ENCODE measurements at places on chromosomes 12 and 14.
A peak's percentile ranks its signal among the peaks of the same experiment; 100 is the strongest.

GRCh38 chr14:21017528-21018245 lies 7.2 kb downstream of the NDRG2 start:
- no peak for DNase-seq

DNA sequence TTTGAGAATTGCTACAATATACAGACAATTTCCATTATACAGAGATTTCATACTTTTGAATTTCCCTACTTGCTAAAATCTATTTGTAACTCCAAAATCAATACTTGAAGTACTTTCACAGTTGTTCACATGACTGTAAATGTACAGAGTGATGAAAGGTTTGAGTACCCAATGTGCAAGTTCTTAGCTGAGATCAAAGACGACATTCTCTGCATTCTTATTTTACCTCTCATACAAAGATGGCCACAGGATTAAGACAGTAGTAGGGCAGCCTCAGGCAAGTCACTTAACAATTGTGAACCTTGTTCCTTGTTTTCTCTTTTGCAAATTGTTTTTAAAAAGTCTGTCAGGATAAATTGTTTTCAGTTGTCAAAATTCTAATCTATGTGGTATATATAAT lies 255.9 kb upstream of the KITLG start:
- DNase-seq = no peak

- DNase-seq = no peak
Measured at GRCh38 chr14:90781344-90781761, 34.9 kb downstream of the TTC7B start.

GRCh38 chr12:14408208-14408607 lies 42.7 kb downstream of the ATF7IP start:
- DNase-seq = no peak

GRCh38 chr12:69981881-69982475 lies 157.0 kb downstream of the MYRFL start:
- DNase-seq = no peak

- no peak for DNase-seq
Measured at GRCh38 chr14:45651890-45652289, 398.9 kb upstream of the MIS18BP1 start.

DNA sequence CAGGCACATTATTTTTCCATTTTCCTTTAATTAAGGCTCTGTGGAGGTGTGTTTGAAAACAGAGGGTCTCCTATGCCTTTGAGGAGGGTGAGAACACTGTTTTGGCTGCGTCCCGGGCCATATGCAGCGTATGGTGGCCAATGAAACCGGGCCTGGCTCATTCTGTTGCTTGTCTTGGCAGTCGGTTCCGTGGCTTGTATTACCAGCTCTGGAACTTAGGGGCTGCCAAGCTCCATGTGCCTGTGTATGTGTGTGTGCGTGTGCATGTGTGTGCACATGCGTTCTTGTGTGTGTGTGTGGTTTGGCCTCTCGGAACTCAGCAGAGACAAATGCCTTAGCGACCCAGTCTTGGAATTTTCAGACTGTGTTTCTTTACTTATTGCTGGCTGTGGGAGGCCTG lies 2.7 kb downstream of the JDP2 start:
- no peak for DNase-seq

GRCh38 chr14:38808734-38809455 lies 294.1 kb downstream of the SEC23A start:
- DNase-seq = no peak

DNA sequence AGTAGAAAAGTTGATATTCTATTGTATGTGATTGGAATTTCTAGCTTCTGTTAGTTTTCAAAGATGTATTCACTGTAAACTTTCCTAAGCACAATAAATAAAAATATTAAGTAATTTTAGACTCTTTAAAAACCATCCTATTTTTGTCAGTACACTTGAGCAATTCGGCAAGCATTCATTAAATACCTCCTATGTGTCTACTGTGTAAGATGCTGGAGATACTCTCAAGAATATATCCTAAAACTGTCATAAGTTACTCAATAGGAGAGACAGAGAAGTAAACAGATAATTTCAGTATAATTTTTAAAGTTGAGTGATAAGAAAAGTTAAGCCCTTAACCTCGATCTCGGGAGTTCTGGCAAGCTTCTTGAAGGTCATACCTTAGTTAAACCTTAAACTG lies 46.1 kb downstream of the FANCM start:
- no peak for DNase-seq

- DNase-seq = no peak
Measured at GRCh38 chr12:98227162-98227561, 288.2 kb upstream of the TMPO start.

DNA sequence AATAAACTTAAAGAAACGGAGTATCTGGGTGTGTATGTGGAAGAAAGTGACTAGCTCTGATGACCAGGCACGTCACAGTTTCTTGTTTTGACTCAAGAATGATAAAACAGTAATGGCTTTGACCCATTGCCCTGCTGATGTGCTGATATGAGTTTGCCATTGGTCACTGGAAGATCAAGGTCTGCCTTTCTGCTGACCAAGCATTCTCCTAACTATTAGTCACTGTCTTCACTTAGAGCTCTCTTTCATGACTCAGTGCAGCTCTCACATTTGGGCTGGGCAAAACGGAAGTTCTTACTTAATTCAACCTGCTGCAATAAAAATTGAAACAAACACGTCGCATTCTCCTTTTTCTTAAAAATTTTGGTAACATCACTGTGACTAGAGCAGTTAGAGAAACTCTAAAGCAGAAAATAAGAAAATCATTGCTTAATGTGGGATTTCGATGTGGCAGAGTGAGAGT lies 366.7 kb downstream of the BTG1 start:
- peak; percentile 22 for DNase-seq

DNA sequence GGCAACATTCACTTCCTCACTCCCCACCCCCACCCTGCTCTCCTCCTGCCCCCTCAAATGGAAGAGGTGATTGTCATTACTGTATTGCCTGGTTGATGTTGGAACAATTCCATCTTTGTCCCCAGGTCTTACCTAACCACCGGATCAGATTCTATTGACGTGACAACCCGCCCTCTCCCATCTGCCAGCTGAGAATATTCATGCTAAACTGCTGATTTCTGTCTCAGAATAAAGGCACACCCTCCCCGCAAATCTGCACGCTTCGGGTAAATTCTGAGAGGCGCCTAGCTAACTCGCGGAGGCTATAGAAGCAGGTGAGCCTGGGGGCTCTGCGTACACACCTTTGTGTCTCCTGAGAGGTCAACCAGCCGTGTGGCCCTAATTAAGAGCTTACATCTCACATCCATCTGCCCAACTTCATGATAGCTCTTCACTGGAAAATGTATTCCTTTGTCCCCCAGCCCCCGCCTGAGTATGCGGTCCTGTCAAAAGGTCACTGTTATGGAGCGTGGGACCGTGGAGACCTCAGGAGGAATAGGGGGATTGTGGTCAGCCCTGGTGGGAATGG lies 1054.3 kb downstream of the VRK1 start:
- no peak for DNase-seq

DNA sequence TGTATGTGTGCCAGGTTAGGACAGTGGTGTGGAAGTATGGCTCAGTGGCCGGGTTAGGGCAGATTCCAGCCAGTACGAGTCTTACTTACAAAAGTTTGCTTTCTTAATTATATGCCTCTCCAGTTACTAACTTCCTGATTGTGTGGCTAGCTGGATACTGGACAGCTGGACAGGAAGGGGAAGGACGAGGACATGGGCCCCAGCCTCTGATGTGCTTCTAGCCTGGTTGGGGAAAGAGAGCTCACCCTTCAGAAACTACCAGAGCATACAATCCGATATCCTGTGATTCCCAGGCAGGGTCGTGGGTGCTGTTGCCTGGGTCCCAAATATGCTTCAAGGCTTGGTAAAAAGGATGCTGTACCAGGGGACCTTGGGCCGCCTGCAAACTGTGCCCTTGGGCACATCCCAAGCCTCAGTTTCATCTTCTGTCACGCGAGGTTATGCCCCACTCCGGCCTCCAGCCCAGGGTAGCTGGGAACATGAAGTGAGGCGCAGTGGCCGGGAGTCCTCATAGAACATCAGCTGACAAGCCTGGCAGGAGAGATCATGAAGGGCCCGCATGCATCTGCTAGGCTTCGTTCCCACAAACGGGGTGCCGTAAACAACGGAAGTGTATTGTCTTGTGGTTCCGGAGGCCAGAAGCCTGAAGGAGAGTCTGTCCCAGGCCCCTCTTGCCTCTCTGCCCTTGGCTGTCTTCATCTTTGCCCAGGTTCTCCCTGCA lies 23.2 kb upstream of the RIN3 start:
- no peak for DNase-seq

DNA sequence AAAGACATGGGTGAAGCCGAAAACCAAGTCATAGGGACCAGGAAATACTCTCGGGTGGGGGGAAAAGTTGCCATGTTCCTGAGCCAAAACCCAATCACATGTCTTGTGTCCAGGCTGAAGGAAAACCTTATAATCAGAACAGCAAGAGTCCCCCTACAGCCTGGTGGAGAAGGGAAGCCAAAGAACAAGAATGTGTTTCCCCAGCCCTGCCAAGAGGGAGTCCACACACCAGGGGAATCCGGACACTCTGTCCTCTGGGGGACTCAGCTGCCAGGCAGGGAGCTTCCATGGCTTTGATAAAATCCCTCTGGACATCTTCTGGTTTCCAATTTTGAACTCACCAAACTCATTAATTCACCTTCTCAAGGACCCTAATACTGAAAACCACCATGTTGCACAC lies 273.0 kb downstream of the FOXN3 start:
- no peak for DNase-seq

DNA sequence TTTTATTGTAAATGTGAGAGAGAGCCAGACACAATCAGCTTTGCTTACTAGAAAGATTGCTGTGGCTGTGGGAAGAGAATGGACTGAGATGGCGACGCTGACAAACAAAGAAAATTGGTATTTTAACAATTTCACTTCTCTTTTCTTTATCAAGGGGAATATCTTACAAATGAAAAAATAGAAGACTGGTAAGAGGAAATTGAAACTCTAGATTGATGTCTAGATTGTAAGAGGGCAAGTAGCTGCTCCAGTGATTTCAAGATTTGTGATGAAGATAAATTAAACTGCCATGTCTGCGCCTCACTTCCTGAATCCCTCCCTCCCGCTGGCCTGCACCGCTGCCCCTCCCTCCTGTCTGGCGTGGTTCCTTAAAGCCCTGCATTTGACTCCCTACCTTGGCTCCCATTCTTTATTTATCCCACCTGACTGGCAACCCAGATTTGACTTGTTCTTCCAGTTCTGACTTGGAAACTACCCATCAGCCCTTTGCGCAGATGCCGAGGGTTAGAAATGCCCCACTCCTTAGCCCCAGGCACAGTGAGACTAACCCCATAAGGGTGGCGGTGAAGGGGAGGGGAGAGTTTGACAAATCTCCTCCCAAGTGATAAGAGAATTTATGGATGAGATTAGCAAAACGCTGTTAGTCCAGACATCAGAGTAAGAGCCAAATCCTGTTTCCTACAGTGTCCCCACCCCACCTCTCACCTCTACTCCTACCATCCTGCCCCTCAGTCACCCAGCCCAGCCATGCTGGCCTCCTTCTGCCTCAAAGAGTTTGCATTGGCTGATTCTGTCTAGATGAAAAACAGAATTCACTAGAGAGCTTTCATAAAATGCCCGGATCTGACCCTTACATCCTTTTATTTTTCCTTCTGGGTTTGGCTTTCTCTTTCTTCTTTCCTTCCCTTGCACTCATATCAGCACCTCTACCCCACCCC lies 125.3 kb upstream of the ATF7IP start:
- DNase-seq = no peak

DNA sequence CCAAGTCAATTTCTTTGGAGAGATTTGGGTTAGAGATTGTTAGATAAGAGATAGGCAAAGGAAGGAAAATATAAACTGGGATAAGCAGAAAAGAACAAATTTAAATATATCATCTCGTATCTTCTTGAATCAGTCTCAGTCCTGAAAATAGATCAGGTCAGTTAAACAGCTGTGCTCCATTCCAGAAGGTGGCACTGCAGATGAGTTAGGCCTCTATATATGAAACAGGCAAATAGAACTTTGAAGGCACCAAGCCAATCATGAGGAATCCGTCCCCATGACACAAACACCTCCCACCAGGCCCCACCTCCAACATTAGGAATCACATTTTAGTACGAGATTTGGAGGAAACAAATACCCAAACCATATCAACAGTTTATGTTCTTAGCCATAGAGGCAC lies 605.5 kb upstream of the USP15 start:
- no peak for DNase-seq

DNA sequence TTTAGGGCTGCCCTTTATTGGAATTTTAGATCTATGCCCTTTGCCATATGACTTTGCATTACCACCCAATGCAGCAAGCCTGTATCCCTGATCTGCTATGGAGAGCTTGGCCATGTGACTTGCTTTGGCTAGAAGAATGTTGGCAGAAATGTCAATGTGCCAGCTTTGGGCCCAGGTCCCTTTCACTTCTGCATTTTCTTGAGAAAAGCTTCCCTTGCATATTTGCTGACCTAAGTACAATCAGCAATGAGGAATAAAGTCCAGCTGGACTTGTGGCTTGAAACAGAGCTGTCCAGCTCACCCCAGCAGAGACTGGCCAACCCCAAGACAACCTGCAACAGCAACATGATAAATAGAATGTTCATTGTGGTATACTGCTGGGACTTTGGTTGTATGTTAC lies 135.9 kb downstream of the PAH start:
- DNase-seq = no peak

DNA sequence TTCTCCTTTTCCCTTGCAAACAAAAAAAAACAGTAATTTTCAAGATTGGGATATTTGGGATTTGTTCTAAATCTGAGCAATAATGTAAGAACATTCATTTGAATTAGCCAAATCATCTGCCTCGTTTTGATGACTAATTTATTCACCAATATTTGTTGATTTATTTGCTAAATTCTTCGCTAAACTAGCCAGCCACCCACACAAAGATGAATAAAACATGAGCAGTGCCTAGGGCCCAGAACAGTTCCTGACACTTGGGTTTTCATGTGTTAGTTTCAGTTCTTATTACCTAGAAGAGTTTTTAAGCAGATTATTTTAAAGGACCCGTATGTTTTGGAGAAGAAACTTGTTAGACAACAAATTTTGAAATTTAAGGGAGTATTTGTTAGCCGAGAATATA lies 1.4 kb downstream of the ETNK1 start:
- DNase-seq = peak; percentile 6

DNA sequence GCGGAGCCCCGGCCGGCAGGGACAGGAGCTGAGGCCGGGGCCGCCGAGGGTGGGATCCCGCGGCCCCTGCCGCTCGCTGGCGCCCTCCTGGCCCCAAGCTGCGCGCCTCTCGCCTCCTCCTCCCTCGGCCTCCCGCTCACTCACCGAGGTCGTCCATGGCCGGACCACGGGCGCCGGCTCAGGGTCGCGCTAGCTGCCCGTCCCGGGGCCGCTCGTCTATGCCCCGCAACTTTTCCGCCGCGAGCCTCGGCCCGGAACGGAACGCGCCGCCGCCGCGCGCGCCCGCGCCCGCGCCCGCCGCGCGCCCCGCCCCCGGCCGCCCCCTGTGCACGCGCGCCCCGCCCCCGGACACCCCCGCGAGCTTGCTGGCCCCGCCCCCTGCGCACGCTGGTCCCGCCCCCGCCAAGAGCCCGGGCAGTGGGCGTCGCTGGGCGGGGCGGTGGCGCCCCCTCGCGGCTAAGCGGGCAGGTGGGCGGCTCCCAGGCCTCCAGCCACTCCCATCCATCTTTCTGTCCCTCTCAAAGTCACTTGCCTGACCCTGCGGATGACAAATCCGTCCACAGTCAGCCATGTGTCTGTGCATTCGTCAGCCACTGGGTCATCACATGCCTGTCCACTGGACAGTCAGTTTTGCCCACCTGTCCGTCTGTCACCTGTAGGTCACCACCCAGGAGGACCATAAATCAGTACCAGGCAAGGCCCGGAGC lies at the start of gene PXN:
Gene PXN (minus strand): TSS at position 258 of the 707 bp plus-strand sequence. CDS start 101 bp downstream, at position 157.
- DNase-seq = peak; percentile 88

GRCh38 chr12:98771811-98772752 lies 127.0 kb downstream of the APAF1 start:
- no peak for DNase-seq

- DNase-seq = no peak
Measured at GRCh38 chr12:132618683-132619043, at the start of gene P2RX2. P2RX2 (plus strand) TSS chr12:132618776; CDS start chr12:132618817, 41 bp downstream.

- DNase-seq = no peak
Measured at GRCh38 chr12:25256826-25257225, 6.1 kb upstream of the KRAS start.
